ENCODE measurements at places on chromosomes 1 and 21. TPM values are rescaled to one million over a fixed set of nuclear protein-coding genes. Genes with fewer than 3 reads are reported as not detected.

ZBTB48 gene
- total RNA-seq = 29.9 TPM

DNA sequence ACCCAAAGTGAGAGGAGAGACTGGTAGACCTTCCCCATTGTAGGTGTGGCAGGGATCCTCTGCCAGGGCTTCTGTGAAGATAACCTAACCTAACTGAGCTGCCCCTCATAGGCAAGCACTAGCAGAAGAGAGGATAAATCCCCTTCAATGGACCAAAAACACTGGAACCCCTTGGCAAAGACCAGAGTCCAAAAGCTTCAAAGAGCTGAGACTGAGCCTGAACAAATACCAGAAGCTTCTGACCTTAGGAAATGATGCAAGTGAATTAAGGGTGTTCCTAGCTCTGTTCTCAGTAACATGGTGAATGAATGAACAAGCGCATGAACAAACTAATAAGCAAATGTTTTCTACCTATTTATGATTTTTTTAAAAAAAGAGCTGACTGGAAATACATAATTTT, 123.2 kb downstream of the RRAGC start:
- H3K36me3 ChIP-seq = no peaks in the 10 kb centered on the region
- H3K4me1 ChIP-seq = no peaks in the 10 kb centered on the region

OR10Z1 gene
- not detected for total RNA-seq

DNA sequence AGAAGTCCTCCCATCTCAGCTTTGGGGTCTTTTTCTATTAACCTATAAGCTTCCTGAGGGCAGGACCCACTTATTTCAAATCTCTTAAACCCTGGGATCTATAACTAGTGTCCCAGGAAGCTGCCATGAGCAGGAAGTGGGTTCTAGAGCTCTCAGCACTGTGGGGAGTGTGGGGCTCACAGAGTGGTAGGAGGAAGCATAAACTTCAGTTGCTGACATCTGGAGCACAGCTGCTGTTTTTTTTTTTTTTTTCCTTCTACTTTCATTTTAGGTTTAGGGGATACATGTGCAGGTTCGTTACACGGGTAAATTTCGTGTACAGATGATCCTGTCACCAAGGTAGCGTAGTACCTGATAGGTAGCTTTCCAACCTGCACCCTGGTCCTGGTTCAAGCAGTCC, 59.3 kb downstream of the AK4 start:
- no peaks in the 10 kb centered on the region for H3K27me3 ChIP-seq
- no peak overlapping the region for H3K4me3 ChIP-seq
- no peaks in the 10 kb centered on the region for H3K4me1 ChIP-seq
- H3K36me3 ChIP-seq = no peaks in the 10 kb centered on the region

DNA sequence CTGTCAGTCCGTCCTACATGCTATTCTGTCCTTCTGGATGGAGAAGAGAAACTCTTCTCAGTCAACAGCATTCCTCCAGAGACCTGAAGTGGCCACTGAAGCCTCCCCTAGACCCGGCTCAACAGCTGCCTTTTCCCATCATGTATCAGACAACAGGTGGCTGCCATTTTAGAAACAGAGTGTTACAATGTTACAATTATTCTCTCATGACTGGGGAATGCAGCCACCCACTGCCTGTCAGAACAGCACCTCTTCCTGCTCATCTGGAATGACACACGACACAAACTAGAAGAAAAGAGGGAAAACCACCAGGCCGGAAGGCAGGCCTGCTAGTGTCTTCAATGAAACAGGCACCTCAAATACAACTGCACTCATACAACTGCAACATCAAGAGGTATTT, 105.3 kb downstream of the PGBD5 start:
- H3K4me3 ChIP-seq = no peak overlapping the region
- no peaks in the 10 kb centered on the region for H3K36me3 ChIP-seq
- no peak overlapping the region for H3K27ac ChIP-seq
- H3K4me1 ChIP-seq = no peaks in the 10 kb centered on the region

LCE2B gene
- not detected for total RNA-seq

NEGR1 gene
- 14.2 TPM for total RNA-seq

- no peak overlapping the region for H3K27ac ChIP-seq
- H3K27me3 ChIP-seq = no peaks in the 10 kb centered on the region
- DNase-seq = no peak
- H3K4me3 ChIP-seq = no peak overlapping the region
- no peaks in the 10 kb centered on the region for H3K4me1 ChIP-seq
- H3K36me3 ChIP-seq = no peaks in the 10 kb centered on the region
Measured at GRCh38 chr1:57302812-57303596, 120.9 kb downstream of the DAB1 start.

DNA sequence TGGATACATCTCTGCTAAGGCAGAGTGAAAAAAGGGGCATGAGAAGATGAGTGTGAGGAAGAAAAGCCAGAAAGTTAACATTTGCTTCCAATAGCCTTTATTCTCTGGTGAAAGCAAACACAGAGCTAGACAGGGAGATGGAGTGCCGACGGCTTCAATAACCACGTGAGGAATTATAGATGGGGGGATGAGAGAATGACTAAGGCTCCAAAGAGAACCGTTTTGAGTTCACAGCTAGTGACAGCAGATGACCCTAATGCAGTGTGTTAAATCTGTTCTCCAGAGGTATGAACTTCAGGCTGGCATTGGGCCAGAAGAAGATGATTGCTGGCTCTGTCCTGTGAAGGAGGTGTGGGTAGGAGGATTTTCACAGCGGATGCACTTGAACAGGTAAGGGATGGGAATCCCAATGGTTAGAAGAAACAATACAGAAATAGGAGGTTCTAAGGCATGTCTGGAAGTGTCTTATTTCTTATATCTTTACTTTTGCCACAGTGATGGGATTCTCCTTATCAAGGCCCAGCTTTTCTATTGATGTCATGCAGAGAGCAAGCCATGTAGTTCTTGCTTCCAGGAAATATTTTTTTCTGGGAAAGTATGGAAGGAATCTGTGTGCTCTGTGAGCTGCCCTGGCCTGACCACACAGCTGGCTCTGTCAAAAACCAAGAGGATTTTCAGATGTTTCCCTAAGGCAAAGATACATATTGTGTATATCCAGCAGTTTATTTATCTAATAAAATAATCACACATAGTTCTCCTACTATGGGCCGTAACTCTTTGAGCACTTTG, 573.8 kb downstream of the LTN1 start:
- H3K36me3 ChIP-seq = no peaks in the 10 kb centered on the region
- no peaks in the 10 kb centered on the region for H3K4me1 ChIP-seq
- H3K27ac ChIP-seq = no peak overlapping the region
- no peak for DNase-seq

GRCh38 chr21:45324489-45325205, 37.0 kb upstream of the POFUT2 start:
- H3K4me1 ChIP-seq = peaks cover 25% of the 10 kb centered on the region
- H3K4me3 ChIP-seq = no peak overlapping the region
- no peaks in the 10 kb centered on the region for H3K27me3 ChIP-seq
- H3K36me3 ChIP-seq = no peaks in the 10 kb centered on the region

Measured in ovary (tissue), 10 donors.